A549 treated with CpdA at 1 μM for 4 hours (cell line): ENCODE measurements at places on chromosomes 3 and 15. TPM values are rescaled to one million over a fixed set of nuclear protein-coding genes. Genes with fewer than 3 reads are reported as not detected.

The ARGFX gene
- not detected in 5 replicates for total RNA-seq

The RASGRP1 gene
- total RNA-seq: 0.26 to 0.38 TPM (median 0.30 TPM) in 5 replicates

The TRPM1 gene
- total RNA-seq: not detected in 5 replicates

The ALPK3 gene
- total RNA-seq: 0.03 to 0.21 TPM (median 0.10 TPM) in 5 replicates

The CHMP2B gene
- total RNA-seq: 79.4 to 93.1 TPM (median 82.2 TPM) in 5 replicates

The ANKRD63 gene
- 0.19 to 0.42 TPM (median 0.32 TPM) in 4 of 5 replicates, not detected in the other for total RNA-seq

The GOLGA8R gene
- total RNA-seq: 0.11 to 0.28 TPM (median 0.22 TPM) in 5 replicates

The MINAR1 gene
- total RNA-seq: 0.52 to 0.67 TPM (median 0.57 TPM) in 5 replicates
